ENCODE measurements at places on chromosomes 4 and X.

DNA sequence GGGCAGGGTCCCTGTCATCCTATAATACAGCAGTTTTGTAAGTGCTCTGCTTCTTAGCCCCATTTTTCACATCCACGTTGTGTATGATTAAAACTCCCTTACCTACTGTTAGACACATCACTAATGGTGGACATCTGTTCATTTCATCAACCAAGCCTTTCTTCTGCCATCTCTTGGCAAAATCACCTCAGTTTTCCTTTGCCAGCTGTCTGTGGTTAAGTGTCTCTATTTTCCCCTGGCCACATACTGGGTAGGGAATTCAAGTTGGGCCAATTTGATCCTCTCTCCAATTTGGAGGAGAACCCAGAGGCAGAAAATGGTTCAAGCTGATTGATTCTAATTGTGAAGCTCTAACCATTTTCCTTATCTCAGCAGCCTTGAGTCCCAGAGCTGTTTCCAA is 436.1 kb downstream of the PCDH7 start:
- no peak for DNase-seq

GRCh38 chrX:71178908-71179307 is 34.3 kb downstream of the NLGN3 start:
- DNase-seq, result peak; percentile 49

DNA sequence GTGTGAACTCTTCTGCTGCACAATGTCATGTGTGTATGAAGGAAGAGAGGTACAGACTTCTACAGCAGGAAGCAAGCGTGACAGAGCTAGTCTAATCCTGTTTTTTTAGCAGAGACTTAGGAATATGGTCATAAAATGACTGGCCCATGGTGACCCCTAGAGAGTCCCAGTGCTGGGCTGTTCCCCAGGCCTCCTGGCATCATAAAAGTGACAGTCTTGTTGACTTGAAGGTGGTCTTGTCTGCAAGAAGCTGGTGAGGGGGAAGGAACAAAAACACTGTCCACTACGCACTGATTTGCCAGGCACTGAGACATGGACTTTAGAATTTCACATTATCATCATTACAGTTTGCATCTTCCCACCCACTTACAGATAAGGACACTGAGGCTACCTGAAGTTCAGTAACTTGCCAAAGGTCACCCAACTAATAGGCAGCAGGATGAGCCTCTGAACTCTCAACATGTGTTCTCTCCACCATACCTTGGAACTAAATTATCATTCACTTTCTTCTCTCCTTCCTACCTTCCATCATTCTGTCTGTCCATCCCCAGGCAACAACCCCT is 63.0 kb downstream of the HADH start:
- DNase-seq, result no peak

DNA sequence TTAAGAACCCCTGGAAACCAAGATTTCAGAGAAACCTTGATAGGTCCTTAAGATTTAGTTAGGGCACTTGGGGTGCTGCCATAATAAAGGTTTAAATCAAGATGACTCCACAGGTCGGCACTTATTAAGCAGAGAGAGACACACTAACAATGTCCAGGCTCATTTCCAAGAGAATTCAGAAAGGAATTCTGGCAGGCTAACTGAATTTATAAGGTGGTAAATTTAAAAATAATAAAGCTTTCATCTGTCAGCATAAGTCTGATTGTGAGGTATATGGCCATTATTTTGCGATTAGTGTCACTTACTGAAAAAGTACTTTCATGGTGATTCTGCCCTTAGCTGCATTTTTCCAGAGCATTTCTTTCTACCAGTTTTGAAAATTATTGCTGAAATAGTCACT is 472.7 kb downstream of the ARAP2 start:
- DNase-seq, result no peak

- no peak for DNase-seq
These were observed 905.1 kb upstream of the SLIT2 start for GRCh38 chr4:19346636-19347035.

GRCh38 chr4:48361012-48361400 is 19.7 kb downstream of the SLAIN2 start:
- no peak for DNase-seq

- no peak for DNase-seq
These were observed 34.7 kb downstream of the LONRF3 start for GRCh38 chrX:119009071-119009470.

DNA sequence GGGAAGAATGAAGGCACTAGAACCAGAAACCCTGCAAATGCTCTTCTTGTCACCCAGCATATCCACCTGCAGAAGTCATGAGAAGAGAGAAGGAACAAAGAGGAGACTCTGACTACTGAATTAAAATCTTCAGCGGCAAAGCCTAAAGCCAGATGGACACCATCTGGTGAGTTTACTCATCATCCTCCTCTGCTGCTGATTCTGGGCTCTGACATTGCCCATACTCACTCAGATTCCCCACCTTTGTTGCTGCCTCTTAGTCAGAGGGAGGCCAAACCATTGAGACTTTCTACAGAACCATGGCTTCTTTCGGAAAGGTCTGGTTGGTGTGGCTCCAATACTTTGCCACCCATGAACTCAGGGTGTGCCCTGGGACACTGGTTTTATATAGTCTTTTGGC is 181.7 kb downstream of the AR start:
- no peak for DNase-seq

DNA sequence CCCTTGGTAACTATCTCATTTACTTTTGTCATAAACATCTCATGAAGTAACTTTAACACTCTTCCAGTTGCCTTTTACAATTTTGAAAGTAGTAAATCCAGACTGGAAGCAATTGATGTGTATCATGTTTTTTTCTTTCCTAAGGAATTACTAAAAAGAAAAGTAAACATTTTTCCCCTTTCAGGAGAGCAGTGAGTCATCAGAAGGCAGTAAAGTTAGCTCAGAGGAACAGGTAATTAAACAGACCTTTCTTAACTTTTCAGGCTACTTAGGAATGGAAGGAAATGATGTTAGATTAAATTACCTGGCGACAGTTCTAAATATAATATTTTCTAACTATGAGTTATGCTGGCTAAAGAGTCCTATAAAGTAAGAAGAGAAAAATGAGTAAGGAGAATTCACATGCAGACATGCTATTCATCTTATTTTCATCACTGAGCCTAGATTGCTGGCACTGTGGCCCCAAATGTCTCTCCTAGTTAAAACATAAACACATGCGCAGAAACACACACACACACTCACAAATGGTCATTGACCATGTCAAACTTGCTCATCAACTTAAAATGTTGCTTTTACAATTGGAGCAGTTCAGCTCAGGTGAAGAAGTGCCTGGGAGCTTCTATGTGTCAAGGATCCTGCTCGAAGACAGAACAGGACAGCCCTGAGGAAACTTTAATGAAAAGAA is 9.3 kb downstream of the DMP1 start:
- no peak for DNase-seq

GRCh38 chr4:5365071-5366008 is 314.1 kb downstream of the STK32B start:
- DNase-seq, result no peak

DNA sequence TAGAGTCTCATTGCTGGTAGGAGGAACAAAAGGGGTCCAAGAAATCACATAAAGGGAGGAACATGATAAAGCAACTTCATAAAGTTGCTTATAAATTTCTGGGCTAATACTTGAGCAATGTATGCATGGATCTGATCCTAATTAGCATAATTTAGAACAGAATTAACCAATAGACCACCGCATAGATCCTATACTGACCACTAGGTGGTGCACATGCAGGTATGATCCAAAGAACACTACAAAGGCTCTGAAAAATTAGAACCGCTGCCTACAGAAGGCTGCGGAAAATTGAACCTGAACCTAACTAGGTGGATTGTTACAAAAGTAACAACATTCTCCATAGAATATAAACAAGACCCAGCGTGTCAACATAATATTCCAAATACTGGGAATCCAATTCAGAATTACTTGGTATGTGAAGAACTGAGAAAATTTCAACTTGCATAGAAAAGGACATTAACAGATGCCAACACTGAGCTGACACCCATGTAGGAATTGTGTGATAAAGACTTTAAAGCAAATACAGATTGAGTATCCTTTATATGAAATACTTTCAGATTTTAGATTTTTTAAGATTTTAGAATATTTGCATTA is 23.3 kb downstream of the BRCC3 start:
- no peak for DNase-seq

DNA sequence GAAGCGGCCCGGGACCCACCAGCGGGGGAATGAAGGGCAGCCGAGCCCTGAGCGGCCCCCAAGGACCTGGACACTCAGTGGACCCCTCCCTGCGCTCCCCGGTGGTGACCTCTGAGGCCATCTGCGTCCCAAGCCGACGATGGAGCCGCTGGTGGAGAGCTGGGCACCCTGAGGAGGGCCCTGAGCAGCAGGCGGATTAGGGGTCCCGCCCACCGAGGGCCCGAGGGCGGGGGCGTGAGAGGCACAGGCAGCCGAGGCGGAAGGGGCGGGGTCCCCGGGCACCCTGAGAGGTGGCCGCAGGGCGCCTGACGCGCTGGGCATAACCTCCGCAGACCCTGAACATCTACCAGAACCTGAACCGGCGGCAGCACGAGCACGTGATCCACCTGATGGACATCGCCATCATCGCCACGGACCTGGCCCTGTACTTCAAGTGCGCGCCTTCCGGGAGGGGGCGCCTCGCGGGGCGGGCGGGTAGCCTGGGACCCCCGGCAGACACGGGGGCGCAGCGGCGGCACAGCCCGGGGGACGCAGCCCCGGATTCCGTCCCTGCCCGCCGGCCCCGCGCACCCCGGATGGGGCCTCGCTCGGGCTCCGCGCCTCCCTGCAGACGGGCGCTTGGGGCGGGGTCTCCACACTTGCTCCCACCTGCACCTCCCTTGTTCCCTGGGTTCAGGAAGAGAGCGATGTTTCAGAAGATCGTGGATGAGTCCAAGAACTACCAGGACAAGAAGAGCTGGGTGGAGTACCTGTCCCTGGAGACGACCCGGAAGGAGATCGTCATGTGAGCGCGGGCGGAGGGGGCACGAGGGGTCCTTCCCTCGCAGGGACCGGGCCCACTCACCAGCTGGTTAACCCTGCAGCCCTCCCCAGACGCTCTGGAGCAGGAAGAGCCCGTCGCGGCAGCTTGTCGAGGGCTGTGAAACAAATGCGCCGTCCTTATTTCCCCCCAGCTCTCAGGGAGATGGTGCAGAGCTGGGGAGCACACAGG is 10.3 kb downstream of the ATP5ME start:
- DNase-seq, result peak; percentile 70

- no peak for DNase-seq
These were observed 400.9 kb upstream of the FGF13 start for GRCh38 chrX:139112432-139112831.

GRCh38 chrX:41110801-41111625 is 25.8 kb downstream of the USP9X start:
- no peak for DNase-seq

GRCh38 chr4:152106113-152106763 is 345.4 kb upstream of the GATB start:
- peak; percentile 30 for DNase-seq

- DNase-seq, result no peak
These were observed 28.5 kb upstream of the RTL3 start for GRCh38 chrX:78687586-78687985.

GRCh38 chr4:161359491-161359890 is 804.3 kb downstream of the FSTL5 start:
- DNase-seq, result no peak

GRCh38 chrX:8741981-8742380 is 10.0 kb upstream of the ANOS1 start:
- DNase-seq, result no peak

DNA sequence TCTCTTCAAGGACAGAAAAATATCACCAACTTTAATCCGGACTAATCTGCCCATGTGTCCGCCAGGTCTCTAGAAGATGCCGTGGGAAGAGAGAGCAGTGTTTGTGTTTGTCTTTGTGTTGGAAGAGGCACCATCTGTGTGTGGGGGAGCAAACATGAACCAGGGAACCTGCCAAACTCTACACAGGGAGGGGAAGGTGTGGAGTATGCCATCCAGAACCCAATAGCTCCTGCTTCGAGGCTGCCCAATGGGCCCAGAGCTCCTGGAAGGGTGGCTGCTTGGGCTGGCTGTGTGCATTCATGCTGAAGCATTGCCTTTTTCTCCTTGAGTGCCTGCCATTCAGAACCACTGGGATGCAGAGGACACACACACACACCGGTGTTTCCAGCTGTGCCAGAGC is 536.2 kb downstream of the MID1IP1 start:
- no peak for DNase-seq

GRCh38 chr4:56425518-56425917 is 9.9 kb downstream of the PPAT start:
- DNase-seq, result no peak

- no peak for DNase-seq
These were observed 97.3 kb downstream of the COL25A1 start for GRCh38 chr4:109205186-109205585.

GRCh38 chrX:129631849-129632248 is 22.9 kb downstream of the APLN start:
- DNase-seq, result no peak

DNA sequence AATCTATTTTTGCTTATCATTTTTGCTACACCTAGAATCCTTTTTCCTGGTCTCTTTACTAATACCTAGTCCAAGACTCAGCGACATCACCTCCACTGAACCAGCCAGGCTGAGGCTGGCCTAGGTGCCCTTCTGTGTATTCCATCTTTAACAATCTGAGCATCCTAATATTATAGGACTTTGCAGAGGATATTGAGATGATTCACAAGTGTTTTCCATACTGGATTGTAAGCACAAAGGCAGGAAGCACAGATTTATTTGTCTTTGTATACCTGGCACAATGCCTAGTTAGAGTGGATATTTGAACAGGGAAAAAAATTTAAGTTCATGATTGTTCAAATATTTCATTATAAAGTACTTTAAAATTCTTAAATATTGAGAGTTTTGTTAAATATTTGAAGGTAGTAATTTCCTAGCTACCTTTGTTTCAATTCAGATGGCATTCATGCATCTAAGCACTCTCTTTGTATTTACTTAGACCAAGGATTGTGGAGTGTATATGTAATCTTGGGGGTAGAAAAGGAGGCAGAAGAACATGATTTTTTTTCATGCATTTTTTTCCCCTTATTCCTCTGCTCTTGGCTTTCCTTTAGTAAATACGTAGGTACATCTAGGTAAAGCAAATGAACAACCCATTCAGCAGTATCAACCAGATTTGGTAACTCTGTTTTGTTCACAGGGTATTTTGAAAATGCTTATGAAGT is 18.4 kb downstream of the SMARCA5 start:
- no peak for DNase-seq

Data from ovary (tissue), 10 donors.